ENCODE measurements at places on chromosomes 1 and 21.

DNA sequence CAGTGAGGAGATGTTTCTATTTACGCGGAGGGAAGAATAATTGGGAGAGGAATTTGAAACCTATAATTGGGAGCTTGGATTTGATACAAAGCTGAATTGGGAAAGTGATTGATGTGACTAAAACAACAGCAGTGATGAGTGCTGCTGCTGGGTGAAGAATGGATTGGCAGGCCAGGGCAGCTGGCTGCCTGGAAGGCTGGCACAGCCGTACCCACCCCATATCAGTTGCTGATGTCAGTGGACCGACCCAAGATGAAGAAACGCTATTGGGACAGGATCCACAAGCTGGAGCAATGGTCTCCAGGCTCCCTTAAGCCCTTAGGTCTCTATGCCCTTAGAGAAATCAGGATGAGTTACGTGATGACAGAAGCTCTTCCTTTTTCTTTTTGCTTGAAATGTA is 47.4 kb downstream of the GRIK1 start:
- DNase-seq: no peak

DNA sequence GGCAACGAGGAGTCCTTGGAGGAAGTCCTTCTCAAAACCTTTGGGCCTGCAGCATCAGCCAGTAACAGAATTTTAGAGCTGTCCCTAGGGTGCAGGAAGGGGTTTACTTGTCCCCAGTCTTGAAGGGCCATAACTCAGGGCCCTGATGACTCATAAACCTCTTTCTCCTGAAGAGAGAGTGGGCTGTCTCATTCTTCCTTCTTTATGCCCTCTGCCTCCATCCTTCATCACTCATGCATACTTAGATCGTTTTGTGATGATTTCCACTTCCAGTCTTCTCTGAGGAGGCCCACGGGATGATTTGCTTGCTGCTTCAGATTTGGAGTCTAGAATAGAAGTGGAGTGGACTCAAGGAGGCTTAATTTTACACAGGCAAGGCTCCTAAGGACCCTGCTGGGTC is 60.2 kb downstream of the NDUFS5 start:
- no peak for DNase-seq

DNA sequence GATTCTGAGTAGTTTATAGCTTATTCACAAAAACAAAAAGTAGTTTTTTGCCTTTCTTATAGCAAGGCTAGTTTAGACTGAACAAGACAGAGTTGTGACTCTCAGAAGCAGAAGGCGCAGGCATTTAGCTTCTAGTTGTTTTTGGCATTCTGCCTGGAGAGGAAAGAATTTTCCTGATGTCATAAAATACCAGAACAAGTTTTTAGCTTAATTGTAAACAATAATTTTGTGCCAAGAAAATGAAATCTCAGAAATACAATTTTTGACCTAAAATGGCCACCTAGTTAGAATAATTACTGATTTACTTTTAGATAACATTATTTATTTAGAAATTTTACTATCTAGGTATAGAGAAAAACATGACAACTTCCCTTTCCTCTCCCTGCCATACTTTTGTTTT is 1.0 kb downstream of the DNAJB4 start:
- DNase-seq: no peak

DNA sequence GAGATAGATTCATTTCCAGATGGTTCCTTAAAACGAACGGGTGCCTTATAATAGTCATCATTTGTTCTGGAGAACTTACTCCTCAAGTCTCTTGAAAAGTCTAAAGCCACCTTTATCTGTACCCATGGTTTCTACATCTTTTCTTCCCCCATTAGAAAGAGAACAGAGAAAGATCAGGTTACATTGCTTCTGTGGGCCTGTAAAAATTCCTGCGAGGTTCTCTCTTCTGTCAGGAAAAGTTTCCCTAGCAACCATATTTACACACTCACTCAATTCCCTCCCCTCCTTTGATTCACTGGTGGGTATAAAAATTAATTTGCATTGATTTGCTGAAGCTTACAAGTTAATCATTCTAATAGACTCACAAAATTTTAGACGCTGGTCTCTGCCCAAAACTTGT is 6.7 kb downstream of the PHC2 start:
- DNase-seq: no peak

GRCh38 chr1:228169345-228169744 is 3.7 kb downstream of the IBA57 start:
- no peak for DNase-seq

- no peak for DNase-seq
Measured at GRCh38 chr1:65372557-65372956, 47.9 kb upstream of the LEPR start.

- no peak for DNase-seq
Measured at GRCh38 chr1:175232335-175232734, 39.8 kb upstream of the KIAA0040 start.

GRCh38 chr1:23576338-23577055 is 17.2 kb upstream of the ID3 start:
- DNase-seq: no peak

GRCh38 chr1:28091043-28091781 is 2.8 kb upstream of the EYA3 start:
- DNase-seq: peak; percentile 86

GRCh38 chr1:27161594-27161993 is 6.7 kb upstream of the SLC9A1 start:
- DNase-seq: peak; percentile 11

GRCh38 chr1:164518692-164519332 is 40.2 kb upstream of the PBX1 start:
- DNase-seq: no peak

GRCh38 chr1:113042285-113043143 is 30.5 kb upstream of the LRIG2 start:
- DNase-seq: peak; percentile 55

DNA sequence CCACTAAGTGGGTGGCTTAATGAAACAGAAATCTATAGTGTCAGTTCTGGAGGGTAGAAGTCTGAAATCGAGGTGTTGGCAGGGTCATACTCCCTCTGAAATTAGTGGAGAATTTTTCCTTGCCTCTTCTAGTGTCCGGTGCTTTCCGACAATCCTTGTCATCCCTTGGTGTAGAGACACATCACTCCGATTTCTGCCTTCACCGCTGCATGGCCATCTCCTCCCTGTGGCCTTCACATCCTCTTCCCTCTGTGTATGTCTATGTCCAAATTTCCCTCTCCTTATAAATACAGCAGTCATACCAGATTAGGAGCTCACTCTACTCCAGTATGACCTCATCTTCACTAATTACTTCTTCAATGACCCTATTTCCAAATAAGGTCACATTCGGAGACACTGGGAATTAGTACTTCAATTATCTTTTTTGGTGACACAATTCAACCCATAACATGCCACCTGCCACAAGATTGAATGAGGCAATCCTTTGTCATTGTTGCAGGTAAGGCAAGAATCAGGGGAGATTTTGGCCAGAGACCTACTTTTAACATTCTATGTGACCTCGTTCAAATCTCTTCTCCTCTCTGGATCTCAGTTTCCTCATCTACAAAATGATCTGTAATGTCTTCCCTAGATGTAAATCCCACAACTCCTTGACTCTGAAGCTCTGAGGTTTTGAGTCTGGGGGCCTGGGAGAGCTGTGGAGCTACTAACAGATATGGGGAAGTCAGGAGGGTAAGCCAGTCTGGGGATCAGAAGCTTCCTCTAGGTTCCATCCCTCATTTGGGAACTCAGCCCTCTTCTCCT is 16.1 kb downstream of the NAV1 start:
- no peak for DNase-seq

GRCh38 chr1:154992721-154993571 is 440 bp upstream of the LENEP start:
- no peak for DNase-seq

- no peak for DNase-seq
Measured at GRCh38 chr1:230149751-230150584, 82.9 kb downstream of the GALNT2 start.

DNA sequence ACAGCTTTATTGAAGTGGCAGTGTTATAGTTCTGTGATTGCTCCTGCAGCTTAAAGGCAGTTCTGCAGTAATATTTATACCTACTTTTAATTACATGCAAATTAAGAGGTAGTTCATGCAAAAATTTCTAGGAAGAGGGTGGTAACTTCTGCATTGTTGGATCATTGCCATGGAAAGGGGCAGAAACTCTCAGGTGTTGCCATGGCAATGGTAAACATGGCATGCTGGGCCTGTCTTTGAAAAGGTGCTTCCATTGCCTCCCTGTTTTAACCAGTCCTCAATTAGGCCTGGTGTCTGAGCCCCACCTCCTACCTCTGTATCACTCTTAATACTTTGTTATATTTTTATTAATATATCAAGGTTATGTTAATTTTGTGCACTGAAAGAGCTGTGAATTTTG is 104.7 kb downstream of the DISC1 start:
- DNase-seq: no peak

GRCh38 chr1:61776091-61776490 is 33.8 kb downstream of the PATJ start:
- DNase-seq: no peak

DNA sequence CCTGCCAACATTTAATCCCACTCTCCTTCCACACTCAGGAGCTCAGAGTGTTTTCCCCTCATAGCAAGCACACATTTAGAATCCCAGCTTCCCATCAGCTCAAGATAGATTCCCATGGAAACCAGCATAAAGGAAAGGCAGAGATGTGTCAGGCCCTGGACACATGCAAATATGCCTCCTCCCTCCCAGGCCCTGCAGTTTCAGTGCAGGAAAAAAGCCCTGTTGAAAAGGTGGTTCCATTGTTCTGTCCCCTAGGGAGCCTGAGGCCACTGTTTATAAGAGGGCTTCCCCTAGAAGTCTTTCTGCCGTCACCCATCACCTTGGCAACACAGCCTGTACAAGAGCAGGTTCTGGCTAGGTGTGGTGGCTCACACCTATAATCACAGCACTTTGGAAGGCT is 3.6 kb downstream of the CACNA1S start:
- DNase-seq: no peak

- no peak for DNase-seq
Measured at GRCh38 chr1:212413902-212414327, 771 bp downstream of the PACC1 start.

DNA sequence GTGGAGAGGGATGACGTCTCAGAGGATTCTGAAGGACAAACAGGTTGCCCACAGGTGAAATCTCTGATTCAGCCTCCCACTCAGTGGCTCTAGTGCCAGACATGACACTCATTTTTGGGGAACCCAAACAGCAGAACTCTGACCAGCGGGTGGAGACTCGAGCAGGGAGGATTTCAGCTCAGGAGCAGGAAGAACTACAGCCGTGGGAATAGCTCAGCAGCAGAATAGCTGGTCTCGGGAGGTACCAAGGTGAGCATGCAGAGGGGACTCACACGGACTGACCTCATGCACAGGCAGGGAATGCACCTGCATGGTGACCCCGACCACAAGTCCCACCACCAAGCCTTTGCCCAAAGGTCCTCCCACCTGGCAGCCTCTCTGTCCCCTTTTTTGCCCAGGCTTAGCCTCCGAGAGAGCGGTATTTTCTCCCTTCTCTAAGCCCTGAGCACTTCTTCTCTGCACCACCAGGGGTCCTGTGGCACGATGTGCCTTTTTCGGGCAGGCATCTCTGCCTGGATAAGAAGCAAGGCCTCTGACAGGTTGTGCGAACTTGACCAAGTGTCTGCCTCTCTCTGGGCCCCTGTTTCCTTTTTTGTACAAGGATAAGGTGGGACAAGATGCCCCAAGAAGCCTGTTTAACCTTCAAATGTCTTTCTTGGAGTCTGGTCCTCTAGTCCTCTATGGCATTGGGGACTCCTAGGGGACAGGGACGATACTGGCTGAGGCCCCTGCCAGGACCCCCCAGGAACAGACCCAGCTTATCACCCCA is 8.8 kb upstream of the FGR start:
- peak; percentile 78 for DNase-seq

GRCh38 chr1:114108751-114109255 is 44.9 kb downstream of the SYT6 start:
- DNase-seq: no peak

DNA sequence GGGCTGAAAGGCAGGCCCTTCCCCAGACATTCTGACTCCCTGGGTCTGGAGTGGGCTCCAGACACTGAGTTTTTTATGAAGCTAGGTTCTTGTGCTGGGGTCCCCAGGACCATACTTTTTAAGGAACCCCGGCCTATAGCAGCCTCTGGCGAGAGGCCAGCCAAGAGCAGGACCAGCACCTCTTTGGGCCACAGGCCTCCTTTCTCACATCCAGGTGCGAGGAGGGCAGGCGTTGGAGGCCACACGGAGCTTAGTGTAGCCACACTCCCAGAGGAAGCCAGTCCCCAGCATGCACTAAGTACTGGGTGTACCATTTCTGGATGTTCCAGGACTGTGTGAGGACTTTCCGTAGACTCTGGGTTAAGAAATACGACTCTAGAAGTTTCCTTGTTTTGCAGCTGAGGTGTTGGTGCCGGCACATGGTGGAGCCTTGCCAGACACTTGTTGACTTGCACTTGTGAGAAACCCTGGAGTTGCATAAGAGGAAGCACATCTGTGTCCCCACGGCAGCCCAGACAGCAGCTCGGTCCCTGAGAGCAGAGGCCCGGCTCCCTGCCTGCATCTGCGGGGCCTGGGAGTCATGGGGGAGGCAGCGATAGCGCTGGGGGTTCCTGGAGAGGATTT is 122.2 kb upstream of the VAMP3 start:
- no peak for DNase-seq

DNA sequence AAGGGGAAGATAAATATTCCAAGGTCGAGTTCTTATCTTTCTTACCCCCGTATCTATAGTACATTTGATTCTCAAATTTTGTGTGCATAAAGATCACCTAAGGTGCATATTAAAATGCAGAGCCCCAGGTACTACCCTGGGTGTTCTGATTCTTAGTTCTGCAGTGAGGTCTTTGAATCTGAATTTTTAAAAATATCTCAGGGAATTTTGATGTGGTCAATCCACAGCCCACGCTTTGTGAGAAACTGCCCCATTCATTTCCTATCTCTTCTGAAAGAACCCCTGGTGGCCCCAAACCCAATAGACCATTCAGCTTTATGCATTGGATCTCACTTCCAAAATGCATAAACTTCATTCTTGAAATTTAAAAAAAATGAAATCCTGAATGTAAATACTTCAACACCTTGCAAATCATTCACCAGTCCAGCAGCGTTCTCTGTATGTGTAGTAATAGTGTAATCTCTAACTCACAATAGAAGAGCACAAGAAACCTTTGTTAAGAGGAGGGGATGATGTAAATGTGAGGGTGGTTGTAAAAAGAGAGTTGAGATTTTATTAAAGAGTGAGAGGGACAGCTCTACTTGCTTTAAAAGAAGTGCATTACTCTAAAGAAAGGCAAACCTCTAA is 108.8 kb upstream of the ZP4 start:
- no peak for DNase-seq

GRCh38 chr1:244552336-244552735 is 91.3 kb downstream of the CATSPERE start:
- no peak for DNase-seq

DNA sequence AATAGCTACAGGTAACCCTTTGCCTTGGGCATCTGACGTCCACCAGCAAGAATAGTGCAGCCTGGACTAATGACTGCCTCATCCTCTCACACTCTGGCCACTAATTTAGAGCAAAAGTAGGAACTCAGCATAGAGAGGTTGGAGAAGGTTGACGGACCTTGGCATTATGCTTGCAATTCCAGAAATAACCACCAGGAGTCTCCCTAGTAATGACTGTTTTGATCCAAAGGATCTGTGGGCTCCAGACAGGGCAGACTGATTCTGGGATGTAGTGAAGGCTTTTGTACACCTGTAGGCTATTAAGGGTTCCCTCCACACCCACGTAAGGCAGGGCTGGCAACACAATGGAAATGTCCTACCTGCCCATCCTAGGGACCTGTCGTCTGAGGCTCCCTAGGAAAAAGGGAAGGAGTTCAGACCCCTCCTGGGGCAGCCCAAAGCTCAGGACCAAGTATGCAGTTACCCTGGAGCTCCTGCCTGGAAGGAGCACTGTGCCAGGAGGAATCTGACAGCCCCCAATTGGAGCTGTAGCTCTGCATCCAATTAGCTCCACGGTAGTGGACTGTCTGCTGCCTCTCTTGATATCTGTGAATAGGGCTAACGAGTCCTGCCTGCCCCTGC is 91.0 kb upstream of the TMEM51 start:
- DNase-seq: no peak

Data from activated CD4-positive, alpha-beta memory T cell treated with anti-CD3 and anti-CD28 coated beads for 36 hours (primary cell).